Esophagus muscularis mucosa (tissue), 4 donors: ENCODE measurements at places on chromosomes 3 and 15.

- H3K4me1 ChIP-seq: peaks cover 60% of the 10 kb centered on the region
- H3K27ac ChIP-seq: peak overlapping the region; percentile 63
- H3K36me3 ChIP-seq: no peaks in the 10 kb centered on the region
- no peaks in the 10 kb centered on the region for H3K27me3 ChIP-seq
- peak overlapping the region; percentile 9 for H3K4me3 ChIP-seq
Observed at GRCh38 chr3:64354956-64355355, 129.7 kb upstream of the PRICKLE2 start.

GRCh38 chr3:97497138-97497537 lies 267.4 kb upstream of the ARL6 start:
- no peak overlapping the region for H3K4me3 ChIP-seq
- H3K27me3 ChIP-seq: no peaks in the 10 kb centered on the region
- DNase-seq: no peak
- no peaks in the 10 kb centered on the region for H3K4me1 ChIP-seq

DNA sequence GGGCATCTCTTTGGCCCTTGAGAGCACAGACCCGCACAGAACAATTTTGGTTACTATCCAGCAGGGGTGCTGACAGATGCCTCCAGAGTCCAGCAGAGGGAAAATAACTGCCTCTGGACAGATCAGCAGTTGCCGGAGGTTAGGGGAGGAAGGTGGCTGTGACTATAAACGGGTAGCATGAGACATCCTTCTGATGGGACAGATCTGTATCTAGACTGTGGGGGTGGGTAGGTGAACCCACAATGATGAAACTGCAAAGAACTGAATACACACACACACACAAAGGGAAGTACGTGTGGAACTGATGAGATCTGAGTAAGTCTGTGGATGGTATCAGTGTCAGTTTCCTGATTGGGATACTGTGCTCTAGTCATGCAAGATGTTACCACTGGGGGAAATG lies 21.2 kb downstream of the ADAMTS7 start:
- DNase-seq: no peak
- H3K4me1 ChIP-seq: no peaks in the 10 kb centered on the region
- no peak overlapping the region for H3K4me3 ChIP-seq
- peaks cover 21% of the 10 kb centered on the region for H3K36me3 ChIP-seq
- no peaks in the 10 kb centered on the region for H3K27me3 ChIP-seq

GRCh38 chr15:90818251-90819210 lies 49.9 kb upstream of the FURIN start:
- H3K36me3 ChIP-seq: no peaks in the 10 kb centered on the region
- no peaks in the 10 kb centered on the region for H3K27me3 ChIP-seq
- H3K4me1 ChIP-seq: peaks cover 10% of the 10 kb centered on the region
- DNase-seq: no peak
- no peak overlapping the region for H3K4me3 ChIP-seq

DNA sequence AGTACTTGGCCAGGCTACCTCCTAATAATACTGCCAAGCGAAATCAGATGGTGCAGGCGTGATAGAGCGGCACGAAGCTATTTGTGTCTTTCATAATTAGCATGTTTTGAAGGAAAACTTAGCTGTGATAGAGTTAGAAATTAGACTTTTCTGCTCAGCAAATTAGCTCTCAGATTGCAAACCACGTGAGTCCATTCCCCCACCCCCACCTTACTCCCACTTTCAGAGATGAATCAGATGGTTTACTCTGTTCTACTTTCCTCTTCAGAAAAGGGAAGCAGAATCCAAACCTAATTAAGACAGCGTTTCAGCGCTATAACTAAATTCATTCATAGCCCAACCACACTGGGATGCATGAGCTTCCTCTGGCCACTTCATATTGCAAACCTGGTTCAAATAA lies 214.6 kb downstream of the SLCO3A1 start:
- no peak for DNase-seq
- H3K4me1 ChIP-seq: peaks cover 8% of the 10 kb centered on the region
- H3K27me3 ChIP-seq: no peaks in the 10 kb centered on the region
- H3K27ac ChIP-seq: no peak overlapping the region
- H3K4me3 ChIP-seq: no peak overlapping the region

DNA sequence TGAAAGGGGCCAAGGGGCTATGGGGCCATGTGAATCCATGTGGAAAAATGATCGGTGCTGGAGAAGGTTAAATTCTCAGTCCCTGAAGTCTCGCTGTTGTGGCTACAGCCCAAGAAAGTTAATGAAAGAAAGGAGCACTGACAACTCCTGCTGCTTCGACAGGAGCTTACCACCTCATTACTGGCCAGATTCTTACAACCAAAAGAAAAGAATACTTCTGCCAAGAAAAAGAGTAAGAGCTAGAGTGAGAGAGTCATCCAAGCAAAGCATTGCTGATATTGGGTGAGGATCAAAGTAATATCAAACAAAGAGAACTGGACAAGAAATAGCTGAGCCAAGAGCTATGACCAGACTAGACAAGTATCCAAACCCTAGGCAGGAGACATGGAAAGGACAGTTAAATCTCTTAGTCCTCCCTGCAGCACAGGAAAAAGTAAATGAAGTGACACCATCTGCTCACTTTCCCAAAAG lies 348.4 kb upstream of the PLSCR5 start:
- H3K27me3 ChIP-seq: no peaks in the 10 kb centered on the region
- no peaks in the 10 kb centered on the region for H3K4me1 ChIP-seq
- no peak for DNase-seq
- H3K36me3 ChIP-seq: no peaks in the 10 kb centered on the region

- no peak overlapping the region for H3K27ac ChIP-seq
- no peaks in the 10 kb centered on the region for H3K27me3 ChIP-seq
- H3K36me3 ChIP-seq: peaks cover 20% of the 10 kb centered on the region
- no peak overlapping the region for H3K4me3 ChIP-seq
Observed at GRCh38 chr15:25378501-25378901, 60.3 kb downstream of the UBE3A start.
